ENCODE measurements at places on chromosomes 7 and 10.

- DNase-seq = no peak
Measured at GRCh38 chr7:76233538-76234281, 32.0 kb downstream of the SRRM3 start.

- DNase-seq = no peak
Measured at GRCh38 chr10:52541006-52541473, 227.0 kb downstream of the DKK1 start.

GRCh38 chr7:79272066-79272669 lies 181.3 kb downstream of the MAGI2 start:
- no peak for DNase-seq

GRCh38 chr7:20114468-20114867 lies 102.7 kb downstream of the MACC1 start:
- DNase-seq = no peak

- DNase-seq = no peak
Measured at GRCh38 chr7:99399597-99399996, 8.8 kb downstream of the PDAP1 start.

- DNase-seq = no peak
Measured at GRCh38 chr7:79285756-79286155, 167.7 kb downstream of the MAGI2 start.

GRCh38 chr7:90857603-90858002 lies 261.5 kb downstream of the CDK14 start:
- no peak for DNase-seq

- no peak for DNase-seq
Measured at GRCh38 chr7:82559193-82559805, 115.7 kb upstream of the CACNA2D1 start.

DNA sequence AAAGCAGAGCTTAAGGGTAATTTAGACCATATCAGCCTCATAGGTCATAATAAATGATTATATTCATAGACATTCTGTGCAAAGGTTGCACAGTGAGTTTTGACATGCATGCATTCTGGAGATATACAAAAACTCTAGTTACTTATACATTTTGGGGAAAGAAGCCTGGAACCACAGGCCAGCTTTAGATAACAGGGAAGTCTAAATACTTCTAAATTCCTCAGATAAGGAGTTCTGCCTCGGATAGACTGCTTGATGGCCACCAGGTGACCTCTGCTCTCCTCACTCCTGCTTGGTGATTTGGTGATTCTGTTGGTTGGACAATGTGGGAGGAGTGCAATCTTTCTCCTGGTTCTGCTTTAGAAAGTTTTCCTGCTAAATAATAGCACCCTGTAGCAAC lies 77.9 kb downstream of the SGMS1 start:
- no peak for DNase-seq

DNA sequence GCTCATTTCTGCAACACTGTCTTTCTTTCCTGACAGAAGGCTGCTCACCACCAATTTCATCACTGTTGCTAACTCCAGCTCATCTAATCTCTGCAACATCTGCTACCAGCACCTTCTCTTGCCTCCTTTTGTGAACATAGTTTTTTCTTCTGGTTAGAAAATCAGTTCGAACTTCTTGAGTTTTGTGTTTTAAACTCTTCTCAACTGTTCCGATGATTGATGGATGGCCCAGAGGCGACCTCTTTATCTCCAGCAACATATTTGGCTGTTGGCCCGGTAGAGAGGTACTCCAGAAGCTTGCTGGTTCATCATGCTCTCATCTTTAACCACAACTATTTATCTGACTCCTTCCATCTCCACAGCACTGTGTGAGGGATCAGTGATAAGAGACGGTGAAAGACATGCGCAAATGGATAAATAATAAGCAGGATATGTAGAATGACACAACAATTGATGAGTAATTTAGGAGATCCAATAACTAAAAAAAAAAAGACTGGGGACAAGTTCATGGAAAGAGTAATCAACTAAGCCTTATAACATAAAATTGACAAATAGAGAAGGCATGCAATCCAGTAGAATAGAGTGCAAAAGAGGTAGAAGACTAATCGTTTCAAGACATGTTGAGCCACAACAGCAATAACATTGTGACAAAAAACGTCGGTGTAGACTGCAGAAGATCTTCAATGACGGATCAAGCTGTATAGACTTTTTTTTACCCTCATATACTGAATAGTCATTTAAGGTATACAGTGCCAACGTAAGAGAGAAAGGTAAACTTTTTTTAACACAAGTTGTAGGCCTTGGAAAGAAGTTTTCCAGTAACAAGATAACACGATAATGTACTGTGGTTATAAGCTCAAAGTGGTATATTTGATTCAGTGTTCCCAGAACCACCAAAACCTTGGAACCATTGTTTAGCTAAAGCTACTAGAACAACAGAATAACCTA lies 152.2 kb downstream of the CRPPA start:
- DNase-seq = no peak

- no peak for DNase-seq
Measured at GRCh38 chr7:70237256-70237655, 639.0 kb downstream of the AUTS2 start.

DNA sequence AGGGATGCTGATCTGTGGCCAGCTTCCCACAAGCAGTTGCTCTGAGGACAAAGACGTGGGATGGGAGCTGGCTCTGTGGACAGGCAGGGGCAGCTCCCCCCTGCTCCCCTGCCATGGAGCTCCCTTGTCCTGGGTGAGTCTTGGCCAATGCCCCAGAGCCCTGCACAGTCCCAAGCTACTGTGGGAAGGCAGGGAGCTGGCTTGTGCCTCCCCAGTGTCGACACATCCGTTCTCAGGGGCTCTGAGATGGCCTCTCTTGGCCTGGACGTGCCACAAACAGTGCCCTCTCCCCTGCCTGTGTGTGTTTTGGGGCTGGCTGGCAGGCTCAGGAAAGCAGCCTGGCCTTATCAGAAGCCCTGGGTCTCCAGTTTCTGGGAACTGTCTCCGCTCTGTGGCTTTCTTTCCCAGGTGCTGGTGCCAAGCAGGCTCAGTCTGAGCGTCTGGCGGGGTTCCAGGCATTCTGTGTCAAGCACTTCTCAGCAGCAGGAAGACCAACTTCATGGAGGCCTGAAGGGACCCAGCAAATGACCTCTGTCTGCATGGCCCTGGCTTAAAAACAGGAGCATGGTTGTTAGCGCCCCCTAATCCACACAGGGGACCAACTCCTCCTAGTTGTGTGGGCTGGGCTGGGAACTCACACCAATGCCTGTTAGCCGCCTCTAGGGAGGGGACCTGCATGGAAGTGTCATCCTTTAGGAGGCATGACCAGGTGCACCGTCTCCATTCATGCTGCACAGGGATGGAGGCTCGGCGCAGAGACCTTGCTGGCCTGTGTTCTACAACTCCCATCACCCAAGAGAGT lies 375.2 kb downstream of the RPS24 start:
- DNase-seq = no peak

- DNase-seq = no peak
Measured at GRCh38 chr10:60488111-60488669, 98.5 kb upstream of the ANK3 start.

- no peak for DNase-seq
Measured at GRCh38 chr7:154372011-154372601, 319.9 kb downstream of the DPP6 start.

DNA sequence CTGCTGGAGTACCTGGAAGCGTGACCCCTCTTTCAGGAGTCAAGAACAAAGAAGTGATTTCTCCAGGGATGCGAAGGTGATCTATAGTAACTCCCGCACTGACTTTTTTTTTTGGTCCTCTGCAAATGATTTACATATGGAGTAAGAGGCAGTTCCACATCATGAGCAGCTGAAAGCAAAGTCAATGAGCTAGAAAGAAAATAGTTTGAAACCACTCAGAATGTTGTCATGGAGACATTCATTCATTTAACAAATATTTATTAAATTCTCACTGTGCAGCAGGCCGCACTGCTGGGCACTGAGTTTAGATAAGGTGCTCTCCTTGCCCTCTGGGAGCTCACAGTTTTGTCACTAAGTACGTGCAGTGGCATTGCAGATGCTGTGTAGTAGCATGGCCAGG lies 206.7 kb downstream of the CAMK1D start:
- no peak for DNase-seq

DNA sequence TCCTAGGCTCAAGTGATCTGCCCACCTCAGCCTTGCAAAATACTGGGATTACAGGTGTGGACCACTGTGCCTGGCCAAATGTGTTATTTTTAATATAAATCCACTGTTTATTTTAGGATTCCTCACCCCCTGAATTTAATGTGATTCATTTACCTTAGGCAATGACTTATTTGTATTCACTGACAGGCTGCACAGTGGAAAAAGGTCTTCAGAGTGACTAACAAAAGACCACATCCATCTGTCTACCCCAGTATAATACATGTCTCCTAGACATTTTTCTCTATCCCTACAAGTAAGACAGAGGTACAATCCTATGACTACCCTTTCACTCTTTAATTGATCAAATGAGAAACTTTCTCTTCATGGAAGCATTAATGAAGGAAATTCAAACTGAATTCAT lies 230.2 kb downstream of the AHR start:
- DNase-seq = no peak

- DNase-seq = no peak
Measured at GRCh38 chr10:132294561-132295318, 13.0 kb downstream of the STK32C start.

DNA sequence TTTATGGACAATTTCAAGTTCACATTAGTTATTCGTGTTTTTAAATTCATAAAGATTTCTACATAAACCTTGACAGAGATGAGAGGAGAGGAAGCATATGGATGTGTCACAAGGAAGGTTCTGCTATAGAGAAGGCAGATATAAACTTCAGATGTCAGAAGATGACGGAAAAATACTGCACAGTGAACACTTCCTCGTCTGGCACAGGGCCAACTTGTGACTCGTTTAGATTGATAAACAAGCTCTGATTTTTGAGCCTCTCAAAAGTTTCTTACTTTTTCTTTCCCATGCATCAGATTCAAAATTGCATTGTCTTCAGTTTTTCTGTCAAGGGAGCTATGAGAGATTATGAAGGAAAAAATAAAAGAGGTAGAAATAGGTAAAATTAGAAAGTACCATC lies 156.4 kb upstream of the MINDY3 start:
- no peak for DNase-seq

DNA sequence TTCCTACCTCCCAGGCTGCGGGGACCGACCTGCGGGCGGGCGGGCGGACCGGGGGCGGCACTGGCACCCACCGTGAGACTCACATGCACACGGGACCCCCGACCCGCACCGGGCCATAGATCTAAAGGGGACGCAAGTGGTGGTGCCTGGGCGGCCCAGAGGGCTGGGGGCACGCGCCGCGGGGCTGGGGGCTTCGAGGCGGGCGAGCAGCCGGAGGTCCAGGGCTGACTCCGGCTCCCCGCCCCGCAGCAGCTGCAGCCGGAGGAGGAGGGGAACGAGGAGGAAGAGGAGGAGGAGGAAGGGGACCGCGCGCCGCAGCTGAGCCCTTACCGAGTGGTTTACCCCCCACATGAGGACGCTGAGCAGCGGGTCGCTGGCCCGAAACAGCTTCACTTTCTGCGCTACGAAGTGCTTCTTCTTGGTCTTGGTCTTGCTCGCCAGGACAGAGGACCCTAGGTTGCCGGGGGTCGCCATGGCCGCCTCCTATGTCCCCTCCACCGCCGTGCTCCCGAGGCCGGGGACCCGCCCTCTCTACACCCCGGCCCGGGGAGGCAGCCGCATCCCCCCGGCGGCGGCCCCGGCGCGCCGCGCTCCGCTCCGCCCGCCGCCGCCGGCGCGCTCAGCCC lies 412 bp downstream of the PIP4K2A start:
- no peak for DNase-seq

DNA sequence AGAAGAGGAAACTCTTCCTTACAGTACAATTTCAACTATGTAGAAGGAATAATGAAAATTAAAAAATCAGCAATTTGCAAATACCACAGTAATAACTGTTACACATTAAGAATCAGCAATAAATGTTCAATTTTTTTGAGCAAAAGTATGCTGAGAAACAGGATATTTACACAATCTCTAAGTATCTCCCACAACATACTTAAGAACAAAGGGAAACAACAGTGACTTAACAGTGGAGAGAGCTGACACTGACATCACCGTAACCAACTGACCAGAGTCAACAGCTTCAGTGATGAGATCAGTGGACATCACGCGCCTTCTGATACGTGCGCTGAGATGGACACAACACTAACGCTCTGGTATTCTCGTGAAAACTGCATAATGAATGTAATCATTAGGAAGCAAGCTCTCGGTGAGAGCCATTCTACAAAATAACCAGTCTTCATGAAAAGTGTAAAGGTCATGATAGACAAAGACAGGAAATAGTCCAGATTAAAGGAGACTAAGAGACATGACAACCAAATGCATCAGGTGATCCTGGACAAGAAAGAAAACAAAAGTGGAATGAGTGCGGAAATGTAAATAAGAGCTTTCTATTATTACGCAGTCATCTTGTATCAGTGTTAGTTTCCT lies 82.6 kb downstream of the PIP4K2A start:
- no peak for DNase-seq

- no peak for DNase-seq
Measured at GRCh38 chr10:97018251-97019212, 167.2 kb downstream of the SLIT1 start.

GRCh38 chr7:129640400-129640799 lies 28.9 kb downstream of the NRF1 start:
- DNase-seq = no peak

- no peak for DNase-seq
Measured at GRCh38 chr10:91010952-91011351, 90.1 kb upstream of the ANKRD1 start.

GRCh38 chr7:129652914-129653313 lies 41.4 kb downstream of the NRF1 start:
- DNase-seq = no peak

DNA sequence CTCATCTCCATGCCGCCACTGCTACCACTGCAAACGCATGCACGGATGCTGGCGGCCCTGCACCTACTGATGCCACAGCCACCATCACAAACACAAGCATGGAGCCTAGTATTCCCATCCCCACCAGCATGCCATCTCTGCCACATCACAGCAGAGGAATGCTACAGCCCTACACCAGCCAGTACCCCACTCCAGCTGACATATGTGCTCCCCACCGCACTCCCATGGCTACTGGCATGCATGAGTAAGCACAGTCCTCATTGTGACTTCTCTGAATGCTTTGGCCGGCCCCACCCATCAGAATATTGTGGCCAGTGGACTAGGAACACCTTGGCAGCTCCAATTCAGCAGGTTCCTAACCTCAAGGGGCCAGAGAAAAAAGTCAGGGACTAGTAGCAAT lies 705.5 kb downstream of the POM121L12 start:
- DNase-seq = no peak

- no peak for DNase-seq
Measured at GRCh38 chr7:11935905-11936304, 103.9 kb upstream of the THSD7A start.

DNA sequence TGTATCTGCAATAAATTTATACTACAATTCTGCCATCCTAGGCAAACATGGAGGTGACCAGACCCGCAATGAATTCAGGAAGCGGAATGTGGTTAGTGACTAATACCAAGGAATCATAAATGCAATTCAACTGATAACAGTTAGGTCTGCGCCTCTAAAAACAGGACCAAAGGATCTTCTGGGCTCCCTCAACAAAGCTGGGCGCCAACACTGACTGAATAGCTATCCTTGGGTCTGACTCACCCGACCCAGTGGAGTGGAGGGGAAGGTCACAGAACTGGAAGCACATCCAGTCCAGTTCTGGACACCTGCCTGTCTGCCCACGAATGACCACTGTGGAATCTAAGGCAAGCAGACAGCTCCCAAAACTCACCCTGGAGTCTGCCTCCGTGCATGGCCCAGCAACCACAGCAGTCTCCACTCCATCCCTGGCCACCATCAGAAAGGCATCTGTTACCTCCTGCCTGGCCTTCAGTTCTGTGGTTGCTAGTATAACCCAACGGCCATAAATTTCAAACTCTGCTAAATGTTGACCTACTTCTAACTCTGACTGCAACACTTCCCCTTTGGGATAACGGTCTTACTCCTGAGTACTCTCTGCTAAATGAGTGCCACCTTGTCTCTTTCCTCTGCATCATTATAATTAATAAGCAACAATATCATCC lies 43.0 kb upstream of the DLX6 start:
- no peak for DNase-seq
